ENCODE measurements at places on chromosomes 4 and X.

DNA sequence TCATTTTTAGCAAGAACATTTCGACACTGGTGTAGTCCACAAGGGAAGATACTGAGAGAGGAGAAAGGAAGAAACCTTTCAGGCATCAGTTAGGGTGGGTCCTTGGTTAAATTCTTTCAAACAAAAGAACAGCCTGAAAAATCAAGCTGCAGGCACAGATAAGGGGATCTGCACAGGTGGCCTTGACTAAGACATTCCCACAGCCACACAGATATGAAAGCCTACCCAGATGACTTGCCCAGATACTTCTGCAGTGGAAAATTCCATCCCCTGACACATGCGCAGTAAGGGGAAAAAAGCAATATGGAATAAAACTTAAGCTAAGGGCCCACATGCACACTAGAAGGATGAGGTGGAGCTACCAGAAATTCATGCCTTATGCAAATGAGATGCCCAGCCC lies 8.9 kb upstream of the TMEM165 start:
- DNase-seq, result no peak

- no peak for DNase-seq
Observed at GRCh38 chr4:157372154-157372553, 151.6 kb downstream of the GRIA2 start.

GRCh38 chr4:123116412-123116811 lies 194.0 kb upstream of the NUDT6 start:
- peak; percentile 15 for DNase-seq

DNA sequence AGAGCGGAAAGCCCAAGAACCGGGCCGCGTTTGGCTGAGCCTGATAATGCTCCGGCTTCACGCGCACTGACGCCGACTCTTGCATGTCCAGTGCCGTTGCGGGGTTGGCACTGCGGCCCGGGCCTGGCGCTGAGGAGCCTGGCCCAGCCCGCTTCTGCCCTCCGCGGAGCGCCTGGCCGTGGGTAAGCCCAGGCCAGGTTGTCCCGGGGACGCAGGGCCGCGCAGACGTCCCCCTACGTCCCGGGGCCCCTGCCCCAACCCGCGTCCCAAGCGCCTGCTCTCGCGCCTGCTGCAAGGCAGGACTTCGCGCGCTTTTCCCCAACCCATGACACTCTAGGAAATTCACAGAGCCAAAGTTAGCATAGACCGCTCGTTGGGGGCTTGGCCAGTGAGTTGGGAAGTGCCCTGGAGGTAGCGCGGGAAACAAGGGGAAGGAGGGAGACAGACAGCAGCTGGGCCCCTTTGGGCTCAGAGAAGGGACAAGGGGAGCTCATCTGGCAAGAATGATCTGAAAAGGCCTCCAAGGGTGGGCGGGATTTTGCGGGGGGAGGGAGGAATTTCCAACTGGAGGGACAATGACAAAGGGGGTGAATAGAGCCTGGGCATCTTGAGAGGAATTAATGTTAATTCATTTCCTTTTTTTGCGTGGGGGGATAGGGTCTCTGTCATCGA lies 665 bp upstream of the LRPAP1 start:
- no peak for DNase-seq

DNA sequence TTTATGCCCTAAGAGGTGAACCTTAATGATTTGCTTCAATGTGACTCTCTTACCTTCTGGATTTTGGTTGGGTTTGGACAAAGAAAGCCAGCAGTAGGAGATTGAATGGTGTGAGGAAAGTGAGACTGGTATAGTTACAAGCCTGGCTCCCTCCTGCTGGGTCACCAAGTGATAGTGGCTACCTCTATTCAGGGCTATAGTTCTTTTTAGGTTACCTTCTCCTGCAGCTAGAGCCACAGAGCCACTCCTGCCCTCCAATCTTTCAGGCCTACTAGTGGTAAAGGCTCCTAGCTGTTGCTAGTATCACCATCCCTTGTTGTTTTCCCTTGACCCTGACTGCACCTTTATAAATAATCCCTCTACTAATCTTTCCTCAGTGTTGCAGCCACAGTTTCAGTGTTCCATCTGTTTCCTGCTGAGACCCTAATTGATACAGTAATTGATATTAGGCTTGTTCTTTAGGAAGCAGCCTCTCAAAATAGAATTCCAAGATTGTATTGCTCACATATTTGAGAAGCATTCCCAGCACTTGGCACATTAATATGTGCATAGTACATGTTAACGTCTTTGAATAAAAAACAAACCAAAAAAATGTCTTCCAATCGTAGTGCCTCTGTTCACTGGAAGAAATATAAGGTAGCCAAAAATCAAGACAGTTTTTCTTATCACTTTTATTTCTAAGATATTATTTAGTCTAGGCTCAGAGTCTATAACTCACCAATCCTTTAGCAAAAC lies 82.3 kb downstream of the SRPX start:
- DNase-seq, result no peak

DNA sequence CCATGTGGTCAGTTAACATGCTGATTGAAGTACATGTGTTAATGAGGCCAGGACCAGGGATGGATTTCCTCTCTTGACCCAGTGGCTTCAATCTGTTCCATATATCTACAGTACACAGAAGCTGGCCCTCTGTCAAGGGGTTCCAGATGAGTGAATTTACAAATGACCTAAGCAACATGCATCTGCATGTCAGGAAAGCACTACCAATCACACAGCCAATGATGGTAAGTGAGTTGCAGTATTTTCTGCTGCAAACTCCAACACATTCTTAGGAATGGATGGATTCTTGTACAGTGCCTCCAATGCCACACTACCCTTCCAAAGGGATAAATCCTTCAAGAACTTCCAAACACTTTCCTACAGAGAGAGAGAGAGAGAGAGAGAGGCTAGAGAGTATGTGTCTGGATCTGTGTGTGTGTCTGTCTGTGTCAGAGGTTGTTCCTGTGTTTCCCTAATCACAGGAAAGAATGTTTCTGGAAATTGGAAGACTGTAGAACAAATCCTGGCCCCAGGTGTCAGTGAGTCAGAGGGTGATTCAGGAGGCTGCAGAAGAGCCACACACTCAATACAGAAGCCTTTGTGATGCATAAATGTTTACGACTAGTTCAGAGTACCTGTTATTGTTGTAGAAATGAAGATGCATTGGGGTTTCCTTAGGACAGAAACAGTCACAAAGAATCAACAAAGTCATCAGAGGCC lies 107.5 kb downstream of the GUCY2F start:
- DNase-seq, result no peak

DNA sequence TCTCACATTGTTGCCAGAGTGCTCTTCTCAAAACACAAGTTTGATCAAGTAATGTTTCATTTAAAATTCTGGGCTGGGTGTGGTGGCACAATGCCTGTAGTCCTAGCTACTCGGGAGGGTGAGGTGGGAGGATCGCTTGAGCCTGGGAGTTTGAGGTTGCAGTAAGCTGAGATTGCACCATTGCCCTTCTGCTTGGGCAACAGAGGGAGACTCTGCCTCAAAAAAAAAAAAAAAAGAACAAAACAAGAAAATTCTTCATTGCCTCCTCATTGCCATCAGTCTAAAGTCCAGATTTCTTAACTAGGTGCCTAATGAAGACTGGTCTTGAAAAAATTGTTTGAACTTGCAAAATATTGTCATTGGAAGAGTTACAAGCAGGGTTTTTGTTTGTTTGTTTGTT lies 120.1 kb downstream of the MFAP3L start:
- DNase-seq, result no peak

- no peak for DNase-seq
Observed at GRCh38 chrX:23664496-23664895, 2.8 kb upstream of the PRDX4 start.

DNA sequence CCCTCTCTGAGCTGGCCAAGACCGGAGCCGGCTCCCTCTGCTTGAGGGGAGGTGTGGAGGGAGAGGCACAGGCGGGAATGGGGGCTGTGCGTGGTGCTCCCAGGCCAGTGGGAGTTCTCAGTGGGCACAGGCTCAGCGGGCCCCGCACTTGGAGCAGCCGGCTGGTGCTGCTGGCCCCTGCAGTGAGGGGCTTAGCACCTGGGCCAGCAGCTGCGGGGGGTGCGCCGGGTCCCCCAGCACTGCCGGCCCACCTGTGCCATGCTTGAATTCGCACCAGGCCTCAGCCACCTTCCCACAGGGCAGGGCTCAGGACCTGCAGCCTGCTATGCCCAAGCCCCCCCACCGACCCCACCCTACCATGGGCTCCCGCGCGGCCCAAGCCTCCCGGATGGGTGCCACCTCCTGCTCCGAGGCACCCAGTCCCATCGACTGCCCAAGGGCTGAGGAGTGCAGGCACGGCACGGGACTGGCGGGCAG lies 602.5 kb downstream of the KCTD8 start:
- no peak for DNase-seq

DNA sequence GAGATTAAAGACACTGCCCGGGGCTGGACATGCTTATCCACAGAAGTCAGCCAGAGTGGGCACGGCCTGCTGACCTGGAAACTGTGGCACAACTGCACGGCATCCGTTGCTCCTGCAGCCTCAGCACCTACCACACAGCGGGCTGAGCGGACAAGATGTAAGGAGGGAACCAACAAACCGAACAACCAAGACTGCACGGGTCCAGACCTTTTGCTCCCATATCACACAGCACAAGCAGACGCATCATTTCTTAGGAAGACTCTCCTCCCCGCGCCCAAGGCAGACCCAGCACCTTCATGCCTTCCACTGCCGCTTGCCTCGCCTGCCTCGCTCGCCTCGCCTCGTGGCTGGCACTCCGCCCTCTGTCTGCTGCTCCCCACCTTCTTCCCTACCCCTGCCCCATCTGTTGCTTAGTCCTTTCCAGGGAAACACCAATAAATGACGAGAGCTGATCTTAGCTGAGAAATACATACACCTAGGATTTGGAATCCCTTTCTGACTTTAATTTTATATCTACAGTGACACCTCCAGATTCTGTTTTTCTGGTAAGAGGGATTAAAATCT lies 79.0 kb downstream of the AFAP1 start:
- no peak for DNase-seq

- DNase-seq, result peak; percentile 62
Observed at GRCh38 chr4:177308125-177308524, 1.5 kb upstream of the NEIL3 start.

- DNase-seq, result no peak
Observed at GRCh38 chr4:181150191-181150590, 1093.0 kb upstream of the TENM3 start.

DNA sequence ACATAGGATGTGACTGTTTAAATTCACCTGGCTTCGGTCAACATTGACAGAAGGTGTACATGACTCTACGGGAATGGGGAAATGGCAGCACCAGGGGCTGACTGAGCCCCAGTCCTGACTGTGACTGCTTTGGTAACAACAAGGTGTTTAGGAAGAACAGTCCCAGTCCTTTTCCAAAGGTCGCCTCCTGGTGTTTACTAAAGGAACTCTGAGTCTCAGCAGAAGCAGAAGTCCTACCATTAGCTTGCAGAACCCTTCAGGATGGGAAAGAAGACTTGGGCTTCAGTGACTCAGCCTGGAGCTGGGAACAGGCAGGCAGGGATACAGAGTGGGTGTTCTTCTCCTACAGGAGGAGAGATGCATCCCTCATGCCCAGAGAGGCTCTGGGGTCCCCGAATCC lies 103.3 kb downstream of the MGST2 start:
- DNase-seq, result no peak

DNA sequence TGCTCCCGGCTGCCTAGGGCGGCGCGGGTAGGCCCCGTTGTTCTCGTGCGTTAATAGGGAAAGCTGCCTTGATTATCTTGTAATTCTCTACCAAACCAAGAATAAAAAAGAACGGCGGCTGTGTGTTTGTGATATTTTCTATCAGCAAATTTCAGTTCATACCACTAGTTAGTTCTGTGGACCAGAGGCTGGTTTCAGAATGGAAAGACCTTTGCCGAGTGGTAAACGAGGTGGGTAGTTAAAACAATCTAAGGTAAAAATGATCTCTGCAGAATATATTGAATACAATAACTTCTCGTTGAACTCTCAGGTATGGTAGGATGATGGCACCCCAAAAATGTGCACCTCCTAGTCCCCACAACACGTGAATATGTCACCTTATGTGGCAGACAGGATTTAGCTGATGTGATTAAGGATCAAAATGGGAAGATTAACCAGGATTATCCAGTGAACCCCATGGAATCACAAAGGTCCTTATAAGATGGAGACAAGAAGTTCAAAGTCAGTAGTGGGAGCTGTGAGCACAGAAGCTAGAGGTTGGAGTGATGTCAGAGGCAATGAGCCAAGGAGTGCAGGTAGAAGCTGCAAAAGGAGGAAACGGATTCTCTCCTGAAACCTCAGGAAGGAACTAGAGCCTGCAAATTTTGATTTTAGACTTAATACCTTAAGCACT lies 574 bp upstream of the CFAP97 start:
- DNase-seq, result no peak

- peak; percentile 2 for DNase-seq
Observed at GRCh38 chr4:129218897-129219296, 122.9 kb downstream of the C4orf33 start.

- no peak for DNase-seq
Observed at GRCh38 chr4:108365551-108365950, 196.8 kb upstream of the LEF1 start.

GRCh38 chr4:184253072-184253420 lies 35.4 kb upstream of the ENPP6 start:
- no peak for DNase-seq

GRCh38 chr4:113884655-113885054 lies 94.8 kb downstream of the ARSJ start:
- DNase-seq, result no peak

DNA sequence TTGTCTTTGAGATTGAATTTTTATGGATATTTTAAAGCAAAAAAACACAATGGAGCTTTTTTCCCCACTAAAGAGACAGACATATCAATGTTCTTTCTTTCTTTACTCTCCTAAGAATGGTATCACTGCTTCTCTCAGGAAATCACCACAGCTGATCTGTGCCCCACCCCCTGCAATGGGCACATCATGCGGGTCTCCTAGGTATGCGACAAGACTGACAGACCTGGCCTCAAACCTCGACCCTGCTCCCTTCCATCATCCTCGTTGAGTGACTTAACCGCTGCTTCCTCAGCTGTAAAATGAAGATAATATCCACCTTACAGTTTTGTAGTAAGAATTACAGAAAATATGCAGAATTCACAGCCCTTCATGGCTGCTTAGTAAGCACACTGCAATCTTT lies 58.3 kb downstream of the LEF1 start:
- DNase-seq, result no peak

DNA sequence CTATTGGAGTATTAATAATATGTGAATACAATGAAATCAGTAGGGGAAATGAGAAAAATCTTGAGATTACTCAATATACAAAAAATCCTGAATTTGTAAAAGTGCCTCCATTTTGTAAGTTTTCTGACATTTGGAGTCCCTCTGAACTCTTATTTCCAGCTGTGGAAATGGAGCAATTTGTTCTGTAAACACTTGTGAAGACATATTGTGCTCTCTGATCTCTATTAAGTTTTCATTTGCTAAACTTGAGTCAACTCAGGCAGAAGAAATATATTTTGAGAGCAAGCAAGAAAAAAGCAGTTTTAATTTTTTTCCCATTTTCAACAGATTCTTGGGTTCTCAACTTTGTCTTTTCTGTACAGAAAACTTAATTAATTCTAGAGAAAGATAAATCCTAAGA lies 51.4 kb upstream of the PCDH18 start:
- DNase-seq, result no peak

Measured in foreskin fibroblast (primary cell).